ENCODE measurements at places on chromosomes 12 and 14.

DNA sequence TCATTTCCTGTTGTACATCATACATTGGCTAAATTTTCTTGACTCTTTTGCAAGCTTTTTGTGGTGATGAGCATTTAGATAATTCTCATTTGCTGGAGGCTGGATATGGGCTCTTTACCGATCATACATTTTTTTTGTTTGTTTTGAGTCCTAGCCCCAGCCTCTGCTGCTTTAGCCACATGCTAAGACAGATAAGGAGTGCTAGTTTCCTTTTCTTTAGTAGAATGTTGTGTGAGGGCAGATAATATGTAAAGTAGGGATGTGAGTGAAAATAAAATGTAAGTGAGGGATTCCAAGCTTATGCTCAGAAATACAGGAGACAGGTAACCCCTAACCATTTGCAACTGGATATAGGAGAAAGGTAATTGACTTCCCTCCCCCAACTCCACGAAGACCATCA lies 405.7 kb downstream of the TRHDE start:
- DNase-seq: no peak

DNA sequence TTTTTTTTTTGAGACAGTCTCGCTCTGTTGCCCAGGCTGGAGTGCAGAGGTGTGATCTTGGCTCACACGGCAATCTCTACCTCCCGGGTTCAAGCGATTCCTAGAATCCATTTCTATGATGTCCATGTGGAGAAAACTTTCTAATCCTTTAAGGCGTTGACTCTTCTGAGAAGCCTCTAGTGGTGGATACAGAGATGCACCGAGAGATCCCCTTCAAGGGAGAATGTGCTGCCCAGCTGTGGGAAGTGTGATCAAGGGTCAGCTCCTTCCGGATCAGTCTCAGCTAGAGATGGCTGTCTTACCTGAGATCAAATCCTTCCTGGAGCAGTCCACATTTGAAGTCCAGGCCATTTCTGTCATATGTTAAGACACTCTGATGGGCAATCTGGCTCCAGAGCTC lies 92.7 kb upstream of the HECTD1 start:
- peak; percentile 15 for DNase-seq

- no peak for DNase-seq
Observed at GRCh38 chr12:2643576-2644135, 151.1 kb upstream of the FKBP4 start.

DNA sequence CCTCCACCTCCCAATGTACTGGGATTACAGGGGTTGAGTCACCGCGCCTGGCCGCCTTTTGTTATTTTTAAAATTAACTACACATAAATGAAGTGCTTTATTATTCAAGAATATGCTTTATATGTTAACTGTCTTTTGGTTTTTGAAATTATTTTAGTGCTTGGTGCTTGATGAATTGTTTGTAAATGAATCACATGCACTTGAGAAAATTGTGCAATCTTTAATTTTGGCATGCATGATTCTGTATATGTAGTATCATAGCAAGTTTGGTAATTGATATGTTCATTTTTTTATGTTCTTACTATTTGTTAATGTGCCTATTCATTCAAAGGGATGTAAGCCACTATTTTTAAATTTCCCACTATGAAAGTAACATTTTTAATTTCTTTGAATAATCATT lies 440.9 kb downstream of the NAV3 start:
- DNase-seq: peak; percentile 33

- DNase-seq: peak; percentile 43
Observed at GRCh38 chr12:80443974-80444666, at the start of gene PTPRQ. PTPRQ (plus strand) TSS chr12:80444235; CDS start chr12:80444346, 111 bp downstream.

GRCh38 chr12:107632246-107632645 lies 53.4 kb upstream of the PWP1 start:
- DNase-seq: no peak

GRCh38 chr12:10140001-10140400 lies 10.0 kb upstream of the CLEC7A start:
- peak; percentile 80 for DNase-seq

DNA sequence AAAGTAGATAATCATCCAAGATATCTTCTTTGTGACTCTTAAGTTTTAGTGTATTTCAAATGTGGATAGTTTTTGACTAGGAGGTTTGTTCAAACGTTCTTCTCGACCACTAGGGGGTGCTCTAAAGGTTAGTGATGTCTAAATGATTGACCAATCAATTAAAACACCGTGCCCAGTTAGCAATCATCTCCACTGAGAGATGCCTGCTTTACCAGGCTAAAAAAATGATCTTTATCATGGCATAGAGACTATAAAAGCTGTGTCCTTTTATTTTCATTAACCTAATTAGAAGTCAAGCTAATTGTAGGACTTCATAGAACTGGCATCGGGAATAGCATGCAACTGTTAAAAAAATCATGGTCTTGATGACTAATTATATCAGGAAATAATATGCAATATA lies 153.9 kb downstream of the PRKCH start:
- DNase-seq: peak; percentile 88

GRCh38 chr12:102879144-102879763 lies 37.8 kb downstream of the PAH start:
- peak; percentile 78 for DNase-seq

DNA sequence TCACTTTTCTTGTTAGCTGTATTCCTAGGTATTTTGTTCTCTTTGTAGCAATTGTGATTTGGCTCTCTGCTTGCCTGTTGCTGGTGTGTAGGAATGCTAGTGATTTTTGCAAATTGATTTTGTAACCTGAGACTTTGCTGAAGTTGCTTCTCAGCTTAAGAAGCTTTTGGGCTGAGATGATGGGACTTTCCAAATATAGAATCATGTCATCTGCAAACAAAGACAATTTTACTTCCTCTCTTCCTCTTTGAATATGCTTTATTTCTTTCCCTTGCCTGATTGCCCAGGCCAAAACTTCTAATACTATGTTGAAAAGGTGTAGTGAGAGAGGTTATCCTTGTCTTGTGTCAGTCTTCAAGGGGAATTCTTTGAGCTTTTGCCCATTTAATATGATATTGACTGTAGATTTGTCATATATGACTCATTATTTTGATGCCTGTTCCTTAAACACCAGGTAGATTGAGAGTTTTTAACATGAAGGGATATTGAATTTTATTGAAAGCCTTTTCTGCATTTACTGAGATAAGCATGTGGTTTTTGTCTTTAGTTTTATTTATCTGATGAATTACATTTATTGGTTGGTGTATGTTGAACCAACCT lies 26.7 kb downstream of the CLECL1 start:
- no peak for DNase-seq

DNA sequence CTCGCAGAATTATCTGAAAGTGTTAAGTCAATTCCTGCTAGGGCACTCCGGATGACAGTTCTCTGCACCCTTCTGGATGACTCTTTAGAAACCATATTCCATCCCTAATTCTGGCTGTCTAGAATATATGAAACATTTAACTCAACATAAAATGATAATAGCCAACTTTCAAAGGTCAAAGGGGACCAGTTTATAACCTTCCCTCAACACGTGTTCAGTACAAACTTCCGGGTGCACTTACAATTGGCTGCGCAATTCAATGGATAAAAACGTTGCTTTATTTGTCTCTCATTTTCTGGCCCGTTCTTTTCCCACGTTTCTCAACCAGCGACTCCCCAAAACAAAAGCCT lies 1.3 kb downstream of the SBNO1 start:
- peak; percentile 61 for DNase-seq

DNA sequence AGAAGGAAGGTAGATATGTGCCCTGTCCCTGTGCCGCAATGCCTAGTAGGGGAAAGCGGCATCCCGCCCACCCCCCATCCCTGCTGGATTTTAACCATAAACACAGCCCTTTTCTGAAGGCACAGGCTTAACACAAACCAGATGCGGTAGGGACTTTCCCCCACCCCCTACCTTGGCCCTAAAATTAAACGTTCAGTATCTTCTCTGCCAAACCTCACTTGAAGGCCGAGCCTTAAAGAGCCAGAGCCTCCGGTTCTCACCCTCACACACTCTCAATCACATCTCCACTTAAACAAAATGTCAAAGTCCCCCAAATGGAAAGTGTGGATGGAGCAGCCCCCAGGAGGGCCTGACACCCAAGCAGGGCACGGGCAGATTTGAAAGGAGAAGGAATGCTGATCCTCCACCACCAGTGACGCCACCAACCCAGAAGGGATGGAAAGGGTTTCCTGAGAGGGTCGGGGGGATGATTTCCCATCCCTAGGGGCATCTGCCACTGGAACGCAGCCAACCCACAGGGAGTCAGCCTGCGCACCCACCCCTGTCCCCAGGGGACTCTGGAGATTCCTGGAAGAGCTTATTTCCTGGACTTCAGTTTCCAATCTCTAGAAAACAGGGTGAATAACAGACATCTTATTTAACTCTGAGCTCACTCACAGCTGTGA lies 26.4 kb downstream of the ACTN1 start:
- DNase-seq: peak; percentile 81

DNA sequence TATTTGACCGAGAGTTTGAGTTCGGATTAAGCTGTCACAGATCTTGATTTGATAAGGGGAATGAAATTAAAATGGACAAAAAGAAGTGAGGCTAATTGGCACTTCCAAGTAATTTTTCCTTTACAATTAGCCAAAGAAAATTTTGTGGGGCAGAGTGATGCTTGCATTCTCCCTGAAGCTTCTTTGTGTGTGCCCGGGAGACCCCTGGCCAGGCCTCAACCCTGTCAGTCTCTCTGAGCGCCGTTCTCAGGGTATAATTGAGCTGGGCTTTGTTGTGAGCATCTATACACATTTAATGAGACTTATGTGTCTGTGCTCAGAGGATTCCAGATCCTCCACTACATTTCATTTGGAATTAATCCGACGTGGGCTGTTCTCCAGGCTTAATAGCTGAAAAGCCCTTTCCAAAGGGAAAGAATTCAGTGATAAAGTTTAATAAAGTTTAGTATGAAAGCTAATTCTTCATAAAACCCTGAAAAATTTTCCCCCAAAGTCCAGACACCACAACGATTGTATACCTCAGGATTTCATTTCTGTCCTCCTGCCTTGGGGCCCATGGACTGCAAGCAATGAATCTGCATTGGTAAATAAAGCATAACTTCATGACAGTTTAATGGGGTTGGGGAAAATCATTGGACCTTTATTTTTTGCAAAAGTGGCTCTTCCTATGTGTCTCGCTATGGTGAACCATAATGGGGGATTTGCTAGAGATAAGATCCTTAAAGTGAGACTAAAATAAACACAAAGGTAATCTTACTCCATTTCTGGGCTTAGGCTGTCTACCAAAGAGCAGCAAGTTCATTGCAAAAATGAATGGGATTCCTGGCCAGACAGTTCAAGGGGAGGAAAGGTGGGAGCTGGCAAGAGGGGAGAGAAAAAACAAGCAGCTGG lies 292.6 kb downstream of the C12orf75 start:
- no peak for DNase-seq

DNA sequence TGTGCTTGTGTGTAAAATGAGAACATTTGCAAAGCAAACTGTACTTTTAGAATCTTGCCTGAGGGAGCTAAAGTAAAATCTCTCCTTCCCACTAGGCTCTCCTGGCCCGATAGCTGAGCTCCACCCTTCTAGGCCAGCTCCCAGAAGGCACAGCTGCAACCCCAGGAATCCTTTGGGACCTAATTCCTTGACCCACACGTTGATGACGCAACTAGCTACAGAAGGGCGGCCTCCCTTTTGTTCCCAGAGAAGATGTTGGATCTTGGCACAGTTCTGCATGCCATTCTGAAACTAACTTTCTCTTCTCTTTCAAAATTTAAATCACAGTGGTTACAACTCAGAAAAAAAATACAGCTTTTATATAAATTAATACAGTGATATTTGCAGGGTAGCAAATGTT lies 268.1 kb downstream of the EGLN3 start:
- peak; percentile 90 for DNase-seq

DNA sequence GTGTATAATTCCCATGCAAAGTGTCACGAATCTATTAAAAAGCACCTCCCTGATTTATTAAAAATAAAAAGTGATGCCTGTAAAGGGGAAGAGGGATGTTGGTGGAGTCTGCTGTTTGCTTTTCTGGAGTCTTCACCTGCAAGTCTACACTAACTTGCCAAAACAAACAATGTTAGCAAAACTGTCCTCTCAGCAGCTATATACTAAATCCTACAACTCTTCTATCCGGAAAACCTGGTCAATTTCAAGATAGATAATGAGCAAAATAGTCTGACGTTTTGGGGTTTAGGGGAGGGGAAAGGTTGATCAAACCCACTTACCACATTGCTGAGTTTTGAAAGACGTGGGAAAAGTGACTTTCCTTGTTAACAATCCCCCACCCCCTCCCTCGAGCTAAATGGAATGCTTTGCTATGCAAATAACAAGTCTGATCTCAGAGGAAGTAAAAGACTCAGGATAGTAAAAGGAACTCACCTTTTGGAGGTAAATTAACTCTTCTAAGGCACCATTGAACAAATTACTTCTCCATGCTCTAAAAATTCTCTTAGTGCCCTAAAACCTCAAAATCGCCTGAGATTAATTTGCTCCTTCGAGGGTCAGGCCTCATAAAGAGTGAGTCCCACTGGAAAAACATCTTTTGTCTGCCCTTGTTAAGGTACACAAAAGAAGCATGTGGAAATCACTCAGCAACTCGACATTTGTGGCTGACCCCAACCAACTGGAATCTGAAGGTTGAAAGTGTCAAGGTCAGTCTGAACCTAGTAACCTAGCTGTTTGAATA lies 13.5 kb downstream of the BMP4 start:
- no peak for DNase-seq

GRCh38 chr12:52977170-52977569 lies 28.3 kb downstream of the KRT18 start:
- DNase-seq: peak; percentile 17

- DNase-seq: peak; percentile 42
Observed at GRCh38 chr14:50822501-50823042, 8.4 kb downstream of the NIN start.

DNA sequence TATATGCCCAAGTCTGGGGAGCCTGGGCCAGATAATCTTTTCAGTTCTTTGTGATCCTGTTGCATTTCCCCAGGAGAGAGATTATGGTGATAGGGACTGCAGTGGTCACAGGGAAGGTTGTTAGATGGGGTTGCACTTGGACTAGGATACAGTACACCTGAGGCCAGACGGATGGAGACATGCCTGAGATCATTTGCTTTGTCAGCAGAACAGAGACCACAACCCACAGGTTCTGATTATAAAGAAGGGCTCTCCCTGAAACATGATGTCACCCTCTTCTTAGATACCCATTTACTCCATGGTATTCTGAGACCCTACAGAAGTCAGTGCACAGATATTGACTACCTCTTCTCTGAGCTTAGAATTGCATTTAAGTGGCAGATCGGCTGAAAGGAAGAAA lies 200.9 kb upstream of the IGF1 start:
- DNase-seq: no peak

- DNase-seq: no peak
Observed at GRCh38 chr14:74892745-74893144, 11.0 kb downstream of the DLST start.

DNA sequence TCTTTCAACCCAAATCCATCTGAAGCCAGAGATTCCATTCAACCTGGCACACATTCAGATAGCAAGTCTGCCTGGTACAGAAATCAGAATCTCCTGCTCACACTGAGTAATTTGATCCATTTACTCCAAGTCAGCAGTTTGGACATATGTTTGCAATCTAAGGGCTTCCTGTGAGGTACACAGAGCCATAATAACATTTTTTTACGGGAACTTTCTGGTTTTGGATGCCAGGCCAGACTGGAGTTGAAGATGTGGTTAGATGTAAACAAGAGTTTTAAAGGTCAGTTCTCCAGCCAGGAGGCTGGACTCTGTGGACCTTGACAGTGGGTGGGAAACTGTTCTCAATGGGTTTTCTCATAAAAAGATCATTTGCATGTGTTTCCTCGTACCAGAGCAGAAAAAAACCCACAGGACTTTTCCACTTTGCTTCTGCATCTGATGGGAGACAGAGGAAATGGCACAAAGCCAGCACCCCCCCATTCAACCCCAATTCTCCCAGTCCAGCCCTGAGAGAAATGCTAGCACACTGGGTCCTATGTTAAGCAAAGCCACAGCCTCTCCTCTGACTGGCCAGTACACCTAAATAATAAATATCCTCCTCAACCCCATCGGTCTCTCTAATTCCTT lies 17.7 kb upstream of the TSPAN11 start:
- DNase-seq: peak; percentile 86

Data from GM23248 (cell line).